Frontal cortex (tissue), 4 donors: ENCODE measurements at places on chromosomes 6 and 20.

DNA sequence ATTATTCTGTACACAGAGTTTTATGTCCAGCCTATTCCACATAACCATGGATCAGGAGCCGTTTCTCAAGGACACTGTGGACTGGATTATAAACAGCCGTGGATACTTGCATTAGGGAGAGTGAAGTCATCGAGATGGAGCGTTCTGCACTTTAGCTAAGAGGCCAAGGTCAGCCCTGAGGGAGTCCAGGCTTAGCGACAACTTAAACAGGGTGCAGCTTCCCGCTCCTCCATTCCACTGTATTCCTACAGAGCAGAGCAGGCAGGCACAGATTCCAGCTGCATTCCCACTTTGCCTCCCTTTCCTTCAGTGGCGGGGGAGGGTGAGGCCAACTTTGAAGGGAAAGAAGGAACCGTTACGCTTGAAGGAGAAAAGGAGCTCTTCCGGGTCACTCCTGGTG is 59.5 kb downstream of the RAMACL start:
- no peak for DNase-seq

GRCh38 chr6:44177691-44178423 is 19.2 kb downstream of the CAPN11 start:
- DNase-seq: no peak

GRCh38 chr6:13924146-13924948 is 405 bp upstream of the RNF182 start:
- peak; percentile 34 for DNase-seq

- DNase-seq: no peak
Measured at GRCh38 chr6:142942805-142943227, 2.2 kb downstream of the HIVEP2 start.
